ENCODE measurements at places on chromosomes 16 and 17.
A peak's percentile ranks its signal among the peaks of the same experiment; 100 is the strongest.

GRCh38 chr16:50839920-50840729 lies 98.2 kb downstream of the CYLD start:
- DNase-seq: no peak

DNA sequence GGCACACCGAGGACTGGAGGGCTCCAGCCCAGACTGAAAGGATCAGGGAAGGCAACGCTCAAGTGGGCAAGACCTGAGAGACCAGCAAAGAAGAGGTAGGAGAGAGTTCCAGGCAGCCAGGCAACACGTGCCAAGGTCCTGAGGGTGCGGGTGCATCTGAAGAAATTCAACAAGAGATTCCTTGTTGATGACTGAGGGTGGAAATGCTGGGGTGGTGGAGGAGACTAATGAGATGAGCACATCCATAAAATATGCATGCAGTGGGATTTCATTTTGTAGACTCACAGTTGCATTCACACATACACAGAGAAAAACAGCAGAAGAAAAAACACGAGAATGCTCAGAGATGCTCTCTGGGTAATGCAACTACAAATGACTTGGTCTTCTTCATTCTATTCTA lies 154.8 kb upstream of the FOXF1 start:
- DNase-seq: no peak

DNA sequence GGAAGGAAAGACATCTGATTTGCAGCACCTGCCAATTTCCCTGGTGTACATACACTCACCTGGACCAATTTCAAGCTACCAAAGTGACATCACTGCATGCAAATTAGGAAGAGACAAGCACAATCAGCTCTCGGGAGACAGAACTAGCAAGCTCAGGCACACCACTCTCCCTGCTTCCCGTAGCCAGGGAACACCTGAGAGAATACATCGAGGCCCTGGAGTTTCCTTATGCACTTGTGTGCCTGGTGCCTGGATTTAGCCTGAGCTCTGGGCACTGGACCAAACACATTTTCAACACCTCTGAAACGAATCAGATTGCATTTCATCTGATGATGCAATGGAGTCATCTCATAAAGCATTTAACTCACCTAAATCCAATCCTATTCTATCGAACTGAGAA lies 110.5 kb downstream of the HS3ST2 start:
- DNase-seq: no peak

DNA sequence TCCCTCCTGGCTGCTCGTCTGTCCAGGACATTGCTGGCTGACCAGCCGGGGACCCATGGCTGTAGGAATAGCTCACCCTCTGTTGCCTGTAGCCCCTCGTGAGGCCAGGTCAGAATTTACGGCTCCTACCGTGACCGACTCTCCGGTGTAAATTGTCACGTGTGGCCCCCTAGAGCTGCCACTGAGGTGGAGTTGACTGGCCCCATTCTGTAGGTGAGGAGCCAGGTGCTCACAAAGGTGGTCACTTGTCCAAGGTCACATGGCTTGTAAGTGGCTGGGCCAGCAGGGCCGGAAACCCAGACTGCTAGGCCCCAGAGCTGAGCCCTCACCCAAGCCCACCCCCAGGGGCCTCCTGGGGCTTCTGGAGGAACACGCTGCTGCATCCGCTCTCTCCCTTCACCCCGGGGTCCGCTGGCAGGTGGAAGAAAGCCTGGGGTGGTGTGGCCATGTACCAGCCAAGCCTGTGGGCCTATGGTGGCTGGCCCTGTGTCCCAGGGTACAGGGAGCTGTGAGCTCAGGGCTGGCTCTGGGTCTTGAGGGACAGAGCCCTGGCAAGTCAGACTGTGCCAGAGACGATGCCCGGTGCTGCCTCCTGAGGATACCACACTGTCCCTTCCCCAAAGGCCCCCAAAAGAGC lies 120.7 kb downstream of the RAB11FIP4 start:
- DNase-seq: no peak

- no peak for DNase-seq
Observed at GRCh38 chr17:40101367-40102210, 1.2 kb upstream of the NR1D1 start.

DNA sequence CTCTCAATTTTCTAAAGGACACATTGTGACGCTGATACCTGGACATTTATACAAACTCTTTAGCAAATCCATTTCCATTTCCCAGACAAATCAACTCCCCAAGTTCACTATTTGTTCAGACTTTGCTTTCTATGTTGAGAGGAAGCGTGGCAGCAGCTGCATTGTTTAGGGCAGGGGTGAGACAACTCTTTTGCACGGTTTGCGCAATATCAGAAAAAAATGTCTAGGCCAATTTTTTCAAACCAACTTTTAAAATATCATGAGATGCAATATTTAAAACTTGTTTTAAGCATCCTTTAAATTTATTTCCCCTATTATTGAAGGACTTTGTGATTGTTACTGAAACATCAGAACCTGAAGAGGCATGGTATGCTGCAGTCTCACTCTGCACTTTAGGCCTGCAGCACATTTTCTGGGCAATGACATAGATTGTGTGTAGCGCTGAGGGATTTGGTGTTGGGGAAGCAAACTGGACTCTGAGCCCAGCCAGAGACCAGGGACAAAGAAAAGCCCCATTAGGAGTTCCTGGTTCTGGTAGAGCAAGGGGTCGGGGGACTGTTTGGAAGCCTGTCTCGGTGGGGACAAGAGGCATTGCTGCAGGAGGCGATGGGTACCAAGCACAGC lies 6.4 kb upstream of the CCDC182 start:
- DNase-seq: no peak

DNA sequence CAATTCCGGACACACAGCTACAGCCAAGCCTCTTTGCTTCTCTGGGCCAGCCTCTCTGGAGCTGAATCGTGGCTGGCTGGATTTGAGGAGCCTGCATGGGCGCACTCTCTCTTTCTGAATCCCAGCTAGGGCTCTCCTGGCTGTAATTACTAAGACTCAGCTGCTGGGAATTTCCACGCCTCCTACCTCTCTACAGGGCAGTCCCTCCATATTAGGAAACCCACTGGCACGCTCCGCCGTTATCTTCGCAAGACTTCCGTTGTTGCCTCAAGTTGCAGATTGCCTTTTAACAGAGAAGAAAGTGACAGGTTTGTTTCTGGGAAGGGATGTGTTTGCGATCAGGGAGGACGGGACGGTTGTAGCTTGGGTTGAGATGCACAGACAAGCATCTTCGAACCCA lies 188.4 kb upstream of the NLRP1 start:
- no peak for DNase-seq

GRCh38 chr17:76737676-76738467 lies at the start of gene MFSD11:
Gene MFSD11, plus strand, starts transcription at chr17:76738119. Its CDS starts 234 bp downstream, at chr17:76738353.
- DNase-seq: peak; percentile 92

- no peak for DNase-seq
Observed at GRCh38 chr17:45869676-45870341, 24.5 kb upstream of the MAPT start.
